ENCODE measurements at places on chromosomes 4 and X.

GRCh38 chr4:186717556-186717955 lies 6.1 kb downstream of the FAT1 start:
- no peak for DNase-seq

- DNase-seq, result no peak
Measured at GRCh38 chr4:159540038-159540437, 437.2 kb downstream of the RAPGEF2 start.

DNA sequence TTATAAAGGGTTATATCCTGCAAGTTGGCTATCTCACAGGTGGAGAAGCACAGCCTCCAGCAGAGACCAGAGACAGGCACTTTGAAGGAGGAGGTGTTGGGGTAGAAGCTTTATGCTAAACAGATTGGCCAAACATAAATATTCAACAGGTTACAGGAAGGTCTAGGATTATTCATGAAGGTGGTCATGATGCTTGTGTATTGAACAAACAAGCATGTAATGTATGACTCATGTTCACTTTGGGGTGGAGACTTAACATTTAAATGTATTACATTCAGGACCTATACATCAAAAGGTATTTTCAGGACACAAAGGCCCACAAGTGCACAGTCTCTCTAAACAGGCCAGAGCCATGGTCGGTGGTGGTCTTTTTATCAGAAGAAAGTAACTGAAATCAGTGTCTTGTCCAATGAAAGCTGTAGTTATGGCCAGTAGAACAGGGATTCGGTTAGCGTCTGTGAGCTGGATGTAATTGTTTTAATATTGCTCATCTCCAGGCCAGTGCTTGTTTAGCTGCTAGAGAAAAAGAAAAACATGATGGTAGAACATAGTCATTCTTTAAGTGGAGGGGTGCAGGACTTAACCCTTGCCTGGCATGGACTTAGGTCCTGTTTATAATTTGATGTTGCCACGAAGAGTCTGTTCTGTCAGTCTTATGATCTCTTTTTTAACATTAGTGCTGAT lies 555.2 kb upstream of the PCDH10 start:
- DNase-seq, result no peak

DNA sequence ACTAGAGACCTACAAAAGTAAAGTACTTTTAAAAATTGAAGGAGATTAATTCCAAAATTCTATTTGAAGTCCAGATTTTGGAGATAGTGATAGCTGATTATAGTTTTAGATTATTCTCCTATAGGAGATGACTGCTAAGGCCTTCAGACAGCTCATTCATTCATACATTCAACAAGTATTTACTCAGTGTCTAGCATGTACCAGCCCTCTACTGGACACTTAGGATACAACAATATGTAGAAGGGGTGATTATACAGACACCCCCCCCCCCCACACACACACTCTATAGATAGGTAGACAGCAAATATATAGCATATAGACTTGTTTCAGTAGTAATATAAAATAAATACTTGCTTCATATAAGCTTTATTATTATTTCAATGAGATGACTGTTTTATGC lies 60.4 kb upstream of the TAF9B start:
- DNase-seq, result peak; percentile 27

DNA sequence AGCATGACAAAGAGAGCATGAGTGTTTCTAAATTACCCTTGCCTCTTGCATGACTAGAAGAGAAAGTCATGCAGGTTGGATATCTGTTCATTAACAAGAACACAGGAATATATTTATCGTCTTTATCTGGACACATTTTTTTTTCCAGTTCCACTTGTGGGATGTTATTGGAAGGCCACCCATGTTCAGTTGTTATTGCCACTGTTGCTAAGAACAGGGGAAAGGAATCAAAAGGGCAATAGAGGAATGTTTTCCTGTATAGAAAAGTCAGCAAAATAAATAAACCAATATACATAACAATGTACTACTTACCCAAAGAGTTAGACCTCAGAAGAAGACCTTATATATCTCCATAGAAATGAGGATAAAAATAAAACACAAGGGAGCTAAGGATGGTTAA lies 270.1 kb downstream of the QDPR start:
- no peak for DNase-seq

DNA sequence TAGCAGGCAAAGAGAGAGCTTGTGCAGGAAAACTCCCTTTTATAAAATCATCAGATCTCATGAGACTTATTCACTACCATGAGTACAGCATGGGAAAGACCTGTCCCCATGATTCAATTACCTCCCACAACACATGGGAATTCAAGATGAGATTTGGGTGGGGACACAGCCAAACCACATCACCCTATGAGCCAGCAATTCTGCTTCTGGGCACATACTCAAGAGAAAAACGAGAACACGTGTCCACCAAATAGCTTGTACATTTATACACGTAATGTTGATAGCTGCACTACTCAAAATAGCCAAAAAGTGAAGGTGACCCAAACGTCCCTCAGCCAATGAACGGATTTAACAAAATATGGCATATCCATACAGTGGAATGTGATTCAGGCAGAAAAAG lies 94.5 kb upstream of the DHRSX start:
- DNase-seq, result no peak

- DNase-seq, result no peak
Measured at GRCh38 chr4:177403746-177404145, 38.5 kb downstream of the AGA start.

DNA sequence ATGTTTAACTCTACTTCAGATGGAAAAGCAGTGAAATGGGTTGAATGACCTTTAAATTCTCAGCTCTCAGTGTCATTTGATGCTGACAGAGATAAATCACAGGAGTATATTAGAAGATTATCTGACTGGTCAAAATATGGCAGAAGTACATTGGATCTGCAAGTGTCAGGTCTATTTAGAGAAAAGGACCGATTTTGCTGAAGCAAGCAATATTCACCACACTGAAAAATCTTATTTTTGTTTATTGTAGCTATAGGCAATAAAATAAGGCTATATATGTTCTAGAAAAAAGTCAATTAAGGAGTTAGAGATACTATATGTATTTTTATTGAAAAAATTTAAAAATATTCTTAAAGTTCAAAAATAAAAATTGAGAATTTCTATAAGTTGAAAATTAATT lies 325.3 kb downstream of the CXXC4 start:
- DNase-seq, result no peak

DNA sequence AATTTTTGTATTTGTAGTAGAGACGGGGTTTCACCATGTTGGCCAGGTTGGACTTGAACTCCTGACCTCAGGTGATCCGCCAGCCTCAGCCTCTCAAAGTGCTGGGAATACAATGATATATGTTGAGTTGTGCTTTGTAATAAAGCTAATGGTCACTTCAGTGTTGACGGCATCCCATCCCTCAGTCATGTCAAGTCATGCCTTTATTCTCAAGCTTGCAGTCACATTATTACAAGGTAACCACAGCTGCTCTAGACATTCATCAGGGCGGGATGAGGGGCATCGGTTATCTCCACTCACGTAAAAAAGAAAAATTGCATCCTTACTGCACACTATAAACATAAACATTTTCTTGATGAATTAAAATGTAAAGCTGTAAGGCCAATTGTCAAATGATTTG lies 12.8 kb upstream of the FAT1 start:
- DNase-seq, result no peak

- no peak for DNase-seq
Measured at GRCh38 chr4:23697001-23697528, 192.8 kb downstream of the PPARGC1A start.

DNA sequence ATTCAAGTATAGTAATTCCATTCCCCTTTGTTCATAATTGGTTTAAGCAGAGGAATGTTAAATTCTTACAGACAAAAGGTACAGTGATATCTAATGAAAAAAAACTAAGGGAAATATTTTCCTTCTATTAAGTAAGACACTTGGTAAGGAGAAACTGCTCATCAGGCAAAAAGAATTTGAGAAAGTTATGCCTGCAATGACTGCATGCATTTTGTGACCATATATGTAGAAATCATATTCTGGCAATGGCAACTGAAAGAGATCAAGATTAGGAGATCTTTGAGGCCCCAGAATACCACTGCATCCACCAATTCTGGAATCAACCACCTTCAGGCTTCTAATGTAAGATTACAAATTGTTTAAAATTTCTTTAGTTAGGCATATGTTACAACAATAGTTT lies 364.8 kb downstream of the PCDH10 start:
- no peak for DNase-seq

DNA sequence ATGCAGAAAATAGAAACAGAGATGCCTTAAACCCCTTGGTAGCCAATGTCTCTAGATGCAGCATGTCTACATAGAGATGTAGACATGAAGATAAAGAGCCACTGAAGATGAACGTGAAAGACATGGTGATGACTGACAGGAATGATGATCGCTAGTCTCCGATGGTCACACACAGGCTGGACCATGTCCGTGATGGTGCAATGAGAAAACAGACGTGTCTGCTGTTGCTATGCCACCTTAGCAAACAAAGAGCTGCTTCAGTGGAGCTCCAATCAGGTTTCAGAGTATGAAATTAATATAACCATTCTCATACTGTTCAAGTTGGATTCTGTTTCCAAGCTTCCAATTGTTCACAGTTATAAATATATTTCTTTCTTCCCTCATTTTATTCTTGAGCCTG lies 256.5 kb downstream of the CAMK2D start:
- no peak for DNase-seq

GRCh38 chr4:20616313-20616712 lies 83.9 kb upstream of the PACRGL start:
- DNase-seq, result no peak

DNA sequence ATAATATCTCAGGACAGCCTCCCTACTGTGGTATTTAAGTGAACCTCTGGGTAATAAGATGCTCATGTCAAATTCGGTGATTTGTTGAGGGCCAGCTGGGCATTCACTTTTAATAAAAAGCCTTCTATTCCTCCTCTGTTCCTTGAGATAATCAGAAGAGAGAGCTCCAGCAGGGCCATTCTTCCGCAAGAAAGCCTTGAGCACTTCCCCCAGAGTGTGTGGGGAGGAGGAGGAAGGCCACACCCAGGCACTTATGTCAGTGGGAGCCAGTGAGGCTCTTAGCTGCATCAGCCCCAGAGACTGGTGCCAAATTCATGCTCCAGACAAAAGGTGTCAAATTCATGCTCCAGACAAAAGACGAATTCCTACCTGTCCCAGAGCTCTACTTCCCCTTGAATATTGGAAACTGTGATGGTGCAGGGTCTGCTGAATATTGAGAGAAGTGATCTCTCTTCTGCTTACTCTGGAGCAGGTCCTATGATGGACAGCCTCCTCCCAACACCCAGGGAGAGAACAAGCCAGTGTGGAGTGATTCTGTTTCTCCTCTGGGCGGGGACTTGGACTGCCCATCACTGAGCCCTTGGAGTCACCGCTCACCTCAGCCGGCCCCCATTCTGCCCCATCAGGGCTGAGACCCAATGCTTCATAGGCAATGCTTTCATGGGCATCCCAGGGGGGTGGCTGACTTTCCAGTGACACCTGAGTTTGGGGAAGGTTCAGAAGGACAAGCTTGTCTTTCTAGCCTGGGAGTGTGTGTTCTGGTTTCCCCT lies 68.1 kb downstream of the FHDC1 start:
- no peak for DNase-seq

GRCh38 chrX:1658071-1658491 lies 43.2 kb downstream of the ASMT start:
- peak; percentile 22 for DNase-seq

- DNase-seq, result no peak
Measured at GRCh38 chrX:77565278-77565677, 118.1 kb downstream of the FGF16 start.

GRCh38 chrX:129642641-129643040 lies 12.1 kb downstream of the APLN start:
- DNase-seq, result no peak

DNA sequence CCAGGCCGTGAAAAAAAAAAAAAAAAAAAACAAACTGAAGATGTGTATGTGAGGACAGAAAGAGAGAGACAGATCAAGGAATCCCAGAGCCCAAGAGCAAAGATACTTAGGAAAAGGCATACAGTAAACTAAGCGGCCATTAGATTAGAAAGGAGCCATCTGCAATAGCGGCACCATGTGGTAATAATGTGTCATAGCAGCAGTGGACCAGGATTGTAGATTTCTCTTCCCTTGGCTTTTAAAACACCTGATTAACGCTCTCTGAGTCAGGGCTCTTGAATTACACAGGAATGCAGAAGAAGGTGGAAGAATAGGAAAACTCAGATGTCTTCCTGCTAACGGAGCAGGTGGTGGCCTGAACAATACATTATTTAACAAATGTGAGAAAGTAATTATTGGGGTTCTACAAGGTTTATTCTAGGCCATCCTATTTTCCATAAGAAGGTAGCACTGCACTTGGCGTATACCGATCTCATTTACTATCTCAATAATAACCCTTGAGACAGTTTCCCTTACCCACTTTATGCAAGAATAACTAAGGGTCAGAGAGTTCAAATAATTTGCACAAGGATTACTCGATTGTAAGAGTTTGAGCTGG lies 182.7 kb downstream of the KCNIP4 start:
- peak; percentile 40 for DNase-seq

GRCh38 chr4:76199664-76200211 lies 13.9 kb downstream of the SCARB2 start:
- DNase-seq, result peak; percentile 28

DNA sequence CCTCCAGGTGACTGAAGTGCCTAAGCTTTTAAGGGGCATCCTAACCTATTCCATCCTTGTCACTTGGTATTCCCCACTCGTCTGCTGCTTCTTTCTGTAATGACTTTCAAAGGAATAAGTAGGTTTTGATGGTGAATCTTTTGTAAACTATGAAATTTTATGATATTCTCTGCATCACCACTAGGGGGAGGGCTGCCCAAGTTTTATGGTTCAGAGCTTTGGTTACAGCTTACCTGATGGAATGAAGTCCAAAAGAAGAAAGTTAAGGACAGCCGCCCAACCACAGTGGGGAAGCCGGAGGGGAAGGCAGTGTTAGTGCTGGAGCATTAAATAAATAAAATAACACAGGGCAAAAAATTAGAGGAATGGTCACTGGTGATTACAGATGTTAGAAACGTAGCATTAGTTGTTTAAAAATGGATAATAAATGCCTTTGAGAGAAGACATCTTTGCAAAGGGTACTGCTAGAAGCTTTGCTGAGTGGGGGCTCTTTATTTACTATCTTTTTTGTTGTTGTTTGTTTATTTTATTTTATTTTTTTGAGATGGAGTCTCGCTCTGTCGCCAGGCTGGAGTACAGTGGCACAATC lies 204.9 kb downstream of the GBA3 start:
- peak; percentile 28 for DNase-seq

- peak; percentile 41 for DNase-seq
Measured at GRCh38 chrX:153924149-153924861, 1.8 kb downstream of the ARHGAP4 start.

GRCh38 chr4:101348367-101348827 lies 1.1 kb upstream of the PPP3CA start:
- DNase-seq, result no peak

DNA sequence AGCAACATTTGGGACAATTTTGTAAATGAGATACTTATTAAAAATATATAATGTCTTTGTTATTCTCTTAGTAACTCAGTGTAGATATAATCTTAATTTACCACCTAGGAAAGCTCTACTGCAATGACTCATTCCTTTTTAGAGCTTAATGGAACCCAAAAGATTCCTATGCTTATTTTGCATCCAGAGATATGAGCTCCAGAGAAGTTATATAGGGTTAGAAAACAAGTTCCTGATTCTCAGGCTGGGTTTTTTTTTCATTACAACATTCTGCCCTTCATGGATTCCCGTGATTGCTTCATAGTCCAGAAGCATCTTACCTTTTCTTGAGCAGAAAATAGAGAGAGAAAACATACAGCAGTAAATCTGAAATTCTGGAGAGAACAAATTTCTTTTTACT lies 57.9 kb upstream of the CXCL8 start:
- DNase-seq, result no peak

Measured in activated CD4-positive, alpha-beta T cell treated with anti-CD3 and anti-CD28 coated beads, Interleukin-2, Interleukin-6, amounts not matched to agents 100 ng/mL and 50 ng/mL, durations not matched to agents 16 hours and 8 hours (primary cell).